ENCODE measurements at places on chromosomes 13 and 19.

DNA sequence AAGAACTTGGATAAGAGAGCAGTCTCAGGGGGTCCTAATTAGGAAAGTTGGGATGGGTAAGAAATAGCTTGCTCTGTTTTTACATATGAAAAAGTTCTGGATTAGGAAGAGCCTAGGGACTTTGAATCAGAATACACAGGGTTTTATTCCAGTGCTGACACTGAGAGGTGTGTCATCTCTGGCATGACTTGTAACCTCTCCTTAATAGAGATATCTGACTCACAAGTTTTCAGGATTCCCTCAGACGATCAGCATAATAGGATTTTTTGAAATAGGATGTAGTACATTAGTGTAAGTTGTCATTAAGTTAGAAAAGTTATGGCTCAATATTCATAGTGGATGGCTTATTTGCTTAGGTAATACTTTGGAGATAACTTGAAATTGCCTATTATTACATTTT, 555.2 kb upstream of the MIR17HG start:
- no peak for DNase-seq

DNA sequence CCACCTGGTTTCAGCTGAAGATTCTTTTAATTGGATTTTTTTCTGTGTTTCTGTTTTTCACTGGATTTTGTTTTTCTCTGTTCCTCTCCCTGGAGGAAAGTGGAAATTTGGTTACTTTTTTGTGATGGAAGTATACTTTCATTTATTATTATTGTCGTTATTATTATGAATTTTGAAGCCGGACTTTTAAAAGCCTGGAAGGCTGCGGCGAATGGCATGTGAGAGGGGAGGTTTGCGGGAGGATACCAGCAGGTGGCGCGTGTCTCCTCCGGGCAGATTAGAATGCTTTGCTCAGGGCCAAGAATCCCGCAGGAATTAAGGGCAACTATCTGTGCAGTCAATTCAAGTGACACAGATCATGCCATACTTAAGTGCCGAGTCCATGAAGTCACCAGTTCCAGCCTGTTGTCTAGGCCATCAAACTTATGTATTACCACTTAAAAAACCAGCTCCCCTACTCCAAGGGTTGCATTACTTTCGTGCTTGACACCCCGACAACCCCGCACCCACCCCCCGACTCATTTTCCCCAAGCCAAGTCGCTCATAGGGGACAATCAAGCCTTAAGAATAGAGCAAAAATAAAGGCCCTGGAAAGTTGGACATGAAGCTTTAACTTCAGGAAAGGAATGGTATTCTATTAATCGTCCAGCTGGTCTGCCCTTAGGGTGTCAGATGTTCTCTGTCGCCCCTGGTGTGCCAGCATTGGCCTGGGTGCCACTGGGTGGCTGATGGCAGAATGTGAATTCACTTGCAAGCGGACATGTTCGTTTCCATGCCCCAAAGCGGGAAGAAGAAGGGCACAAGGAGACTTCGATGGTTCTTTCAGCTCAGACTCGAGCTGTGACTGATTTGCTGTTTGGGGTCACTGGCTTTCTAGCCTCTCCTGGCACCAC, 1.3 kb upstream of the LRCH1 start:
- DNase-seq = peak; percentile 59

DNA sequence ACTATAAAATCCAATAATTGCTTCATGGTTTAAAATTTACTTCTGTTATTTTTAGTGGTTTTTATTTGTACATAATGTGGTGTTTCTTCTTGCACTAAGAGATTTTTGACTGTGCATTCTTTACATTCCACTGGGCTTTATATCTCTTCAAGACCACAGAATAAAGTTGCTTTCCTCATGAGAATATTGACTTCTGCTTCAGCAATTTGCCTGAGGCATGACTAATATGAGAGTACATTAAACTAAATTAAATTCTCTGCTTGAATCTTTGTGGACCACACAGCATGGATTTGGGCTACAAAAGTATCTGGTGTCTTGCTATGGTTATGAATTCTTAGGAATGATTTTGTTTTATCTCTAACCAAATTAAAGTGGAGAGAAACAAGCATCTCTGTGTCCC, 1463.4 kb upstream of the PCDH20 start:
- no peak for DNase-seq

DNA sequence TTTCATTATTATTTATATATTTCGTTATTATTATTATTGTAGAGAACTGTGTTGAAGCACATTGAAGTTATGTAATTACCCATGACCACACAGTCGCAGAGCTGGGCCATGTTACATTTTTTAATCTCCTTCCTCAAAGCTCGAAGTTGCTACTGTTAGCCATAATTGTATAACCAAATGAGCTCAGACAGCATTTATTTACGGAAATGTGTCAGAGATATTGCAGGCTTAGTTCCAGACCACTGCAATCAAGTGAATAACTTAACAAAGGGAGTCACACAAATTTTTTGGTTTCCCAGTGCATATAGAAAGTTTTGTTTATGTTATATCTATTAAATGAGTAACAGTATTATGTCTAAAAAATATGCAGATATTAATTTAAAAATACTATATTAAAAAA, 147.1 kb upstream of the SLITRK1 start:
- no peak for DNase-seq

DNA sequence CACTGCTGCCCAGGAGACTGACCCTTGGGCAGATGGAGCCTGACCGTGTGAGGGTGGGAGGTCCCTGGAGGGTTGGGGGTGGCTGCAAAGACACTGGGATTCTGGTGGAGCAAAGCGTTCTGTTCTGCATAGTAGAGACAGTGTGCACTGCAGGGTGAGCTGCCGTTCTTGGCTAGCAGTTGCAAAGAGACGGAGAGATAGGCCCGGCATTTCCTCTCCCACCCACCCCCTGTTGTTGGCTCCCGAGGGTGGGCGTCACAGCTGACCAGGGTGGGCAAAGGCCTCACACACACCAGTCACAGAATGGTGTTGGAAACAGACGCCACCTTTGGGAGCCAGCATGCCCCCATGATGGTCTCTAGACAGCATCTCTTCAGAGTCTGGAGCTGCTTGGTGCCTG, 11.4 kb downstream of the TMEM255B start:
- DNase-seq = no peak

- DNase-seq = peak; percentile 99
These were observed at the start of gene SMG9 for GRCh38 chr19:43754503-43755255. Gene SMG9, minus strand, starts transcription at chr19:43754962. Its CDS starts 4,221 bp downstream, at chr19:43750741.

- no peak for DNase-seq
These were observed at the start of gene CNMD for GRCh38 chr13:52739468-52740071. Gene CNMD, minus strand, starts transcription at chr13:52739820. Its CDS starts 119 bp downstream, at chr13:52739701.

DNA sequence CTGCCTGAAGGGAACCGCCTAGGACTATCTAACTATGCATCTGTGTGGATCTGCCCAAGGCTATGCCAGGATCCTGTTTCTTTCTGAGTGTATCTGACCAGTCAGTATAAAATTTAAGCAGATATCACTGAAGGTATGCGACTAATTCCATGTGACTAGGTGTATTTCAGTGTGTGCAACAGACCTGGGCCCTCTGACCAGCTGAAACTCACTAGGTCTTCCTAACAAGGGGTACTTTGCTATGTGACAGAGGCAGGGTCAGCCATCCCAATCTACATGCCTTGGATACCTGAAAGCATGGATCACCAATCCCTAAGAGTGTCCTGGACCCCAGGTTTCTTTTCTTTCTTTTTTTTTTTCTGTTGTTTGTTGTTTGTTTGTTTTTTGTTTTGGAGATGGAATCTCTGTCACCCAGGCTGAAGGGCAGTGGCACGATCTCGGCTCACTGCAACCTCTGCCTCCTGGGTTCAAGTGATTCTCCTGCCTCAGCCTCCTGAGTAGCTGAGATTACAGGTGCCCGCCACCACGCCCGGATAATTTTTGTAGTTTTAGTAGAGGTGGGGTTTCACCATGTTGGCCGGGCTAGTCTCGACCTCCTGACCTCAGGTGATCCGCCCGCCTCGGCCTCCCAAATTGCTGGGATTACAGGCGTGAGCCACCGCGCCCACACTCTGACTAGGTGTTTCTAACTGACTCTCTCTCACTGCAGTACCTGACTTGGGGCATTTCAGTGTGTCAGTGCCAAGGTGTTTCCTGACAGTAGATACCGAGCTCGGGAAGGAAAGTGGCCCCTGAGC, 43.5 kb downstream of the FCGBP start:
- DNase-seq = no peak

- no peak for DNase-seq
These were observed 74.4 kb downstream of the ARHGAP35 start for GRCh38 chr19:46935066-46935663.

GRCh38 chr19:18610556-18611326, 1.9 kb upstream of the TMEM59L start:
- DNase-seq = no peak

Measured in muscle of arm (tissue), 14 donors.